ENCODE measurements at places on chromosomes 4 and X.
A peak's percentile ranks its signal among the peaks of the same experiment; 100 is the strongest.

DNA sequence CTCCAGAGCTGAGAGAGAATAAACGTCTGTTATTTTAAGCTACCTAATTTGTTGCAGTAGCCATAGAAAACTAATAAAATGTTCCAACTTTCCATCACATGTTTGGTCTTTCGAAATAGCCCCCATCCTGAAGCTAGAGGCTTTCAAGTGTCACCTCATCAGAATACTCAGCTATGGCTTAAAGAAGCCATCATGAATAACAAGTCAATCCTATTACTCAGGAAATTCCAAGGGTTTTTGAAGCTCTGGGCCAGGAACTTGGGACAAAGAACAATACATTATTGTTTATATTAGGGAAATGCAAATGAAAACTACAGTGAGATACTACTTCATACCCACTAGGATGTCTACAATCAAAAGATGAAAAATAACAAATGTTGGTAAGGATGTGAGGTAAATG is 42.2 kb downstream of the TBCK start:
- DNase-seq, result peak; percentile 54

GRCh38 chr4:186146458-186146857 is 42.0 kb downstream of the FAM149A start:
- no peak for DNase-seq

DNA sequence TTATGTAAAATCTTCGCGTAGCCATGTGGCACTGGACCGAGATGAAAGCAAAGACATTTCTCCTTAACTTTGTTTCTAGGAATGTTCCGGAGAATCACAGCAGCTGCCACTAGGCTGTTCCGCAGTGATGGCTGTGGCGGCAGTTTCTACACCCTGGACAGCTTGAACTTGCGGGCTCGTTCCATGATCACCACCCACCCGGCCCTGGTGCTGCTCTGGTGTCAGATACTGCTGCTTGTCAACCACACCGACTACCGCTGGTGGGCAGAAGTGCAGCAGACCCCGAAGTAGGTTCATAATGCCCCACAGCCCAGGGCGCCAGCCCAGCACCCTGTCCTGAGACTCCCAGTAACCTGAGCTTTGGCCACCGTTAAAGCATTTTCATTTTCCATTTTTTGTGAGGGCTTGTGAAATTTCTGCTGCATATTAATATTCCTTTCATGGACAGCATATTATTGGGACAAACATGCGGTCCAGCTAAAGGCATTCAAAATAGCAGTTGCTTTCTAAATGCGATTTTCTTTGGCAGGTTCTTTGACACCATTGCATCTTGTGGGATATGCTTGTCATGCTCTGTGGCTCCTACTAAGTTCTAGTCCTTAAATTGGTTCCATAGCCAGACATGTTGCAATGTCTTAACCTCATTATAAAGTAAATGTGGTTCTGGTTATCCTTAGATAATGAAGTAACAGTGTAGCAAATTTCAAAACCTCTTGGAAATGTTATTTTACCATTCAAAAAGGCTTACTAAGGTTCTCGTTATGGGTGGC is 49.1 kb upstream of the MSANTD1 start:
- no peak for DNase-seq

DNA sequence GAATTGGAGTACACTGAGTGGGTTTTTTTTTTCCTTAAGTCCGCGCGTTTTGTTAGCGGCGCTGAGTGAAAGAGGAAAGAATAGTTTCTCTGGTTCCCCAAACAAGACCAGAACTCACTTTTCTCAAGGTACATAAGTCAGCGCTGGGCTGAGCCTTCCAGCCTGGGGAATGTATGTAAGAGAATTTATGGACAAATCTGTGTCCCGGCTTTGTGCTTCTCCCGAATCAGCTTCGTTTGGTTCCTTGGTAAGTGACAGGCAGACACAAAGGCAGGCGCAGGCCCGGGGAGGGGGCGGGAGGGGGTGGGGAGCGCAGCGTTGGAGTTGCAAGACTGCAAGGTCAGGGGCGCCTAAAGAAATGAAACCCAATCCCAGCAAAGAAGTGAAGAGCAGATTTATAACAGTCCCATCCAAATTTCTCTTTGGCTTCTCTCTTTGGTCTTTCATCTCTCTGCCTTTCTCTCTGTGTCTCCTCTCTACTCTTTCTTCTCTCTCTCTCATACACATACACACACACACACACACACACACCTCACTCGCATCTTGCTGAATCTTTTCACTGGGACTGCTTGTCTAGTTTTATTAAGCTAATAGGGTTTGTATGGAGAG is 981 bp downstream of the TET2 start:
- DNase-seq, result peak; percentile 64

DNA sequence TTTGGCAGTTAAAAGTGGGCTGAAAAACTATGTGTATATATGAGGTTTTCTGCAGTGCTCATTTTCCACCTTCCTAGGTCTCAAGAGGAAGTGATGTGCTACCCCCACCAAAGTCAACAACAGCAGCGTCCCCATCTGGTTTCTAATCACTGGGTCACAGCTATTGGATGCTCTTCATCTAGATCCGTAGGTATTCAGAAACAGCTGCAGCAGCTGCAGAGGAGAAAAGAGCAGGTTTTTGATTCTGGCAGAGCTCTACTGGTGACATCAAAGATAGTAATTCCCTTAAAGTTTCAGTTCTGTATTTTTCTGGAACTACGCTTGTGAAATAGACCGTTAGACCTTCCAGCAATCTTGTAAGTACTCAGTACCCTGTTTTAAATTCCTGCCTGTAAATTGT is 5.8 kb upstream of the GUCY2F start:
- DNase-seq, result peak; percentile 10

DNA sequence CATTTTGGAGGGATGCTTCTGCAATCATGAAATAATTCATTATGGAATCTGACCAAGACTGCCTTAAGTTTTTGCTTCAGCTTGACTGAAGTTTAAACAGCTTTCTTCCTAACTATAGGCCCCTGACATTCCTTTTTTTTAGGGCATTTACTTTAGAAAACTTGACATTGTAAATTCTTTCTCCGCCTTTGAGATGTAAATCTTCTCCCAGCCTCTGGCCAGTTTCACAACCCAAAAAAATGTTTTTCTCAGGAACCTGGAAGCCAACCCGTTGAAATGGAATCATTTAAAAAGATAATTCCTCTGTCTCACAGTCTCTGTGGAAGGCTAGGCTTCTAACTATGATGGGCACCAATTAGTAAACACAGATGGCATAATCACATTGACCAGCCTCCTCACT is 710.4 kb upstream of the PABPC4L start:
- peak; percentile 40 for DNase-seq

- DNase-seq, result no peak
Observed at GRCh38 chr4:94507281-94507680, 55.5 kb downstream of the PDLIM5 start.

DNA sequence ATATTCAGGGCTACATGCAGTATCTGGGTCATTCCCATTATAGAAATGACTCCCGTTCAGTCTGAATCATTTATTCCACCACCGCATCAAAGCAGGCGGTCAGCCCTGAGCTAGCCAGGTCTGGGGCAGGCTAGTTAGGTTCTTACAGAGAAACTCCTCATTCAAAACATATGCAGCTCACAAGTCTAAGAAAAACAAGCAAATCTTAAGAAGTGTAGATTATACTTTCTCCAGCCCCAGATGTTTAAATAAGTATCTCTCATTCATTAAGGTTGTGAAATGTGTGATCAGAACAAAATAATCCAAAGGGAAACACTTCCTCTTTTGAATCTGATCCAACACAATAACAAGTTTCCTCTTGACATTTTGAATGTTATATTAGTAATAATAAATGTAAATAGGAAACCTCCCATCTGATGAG is 441.9 kb downstream of the INPP4B start:
- DNase-seq, result no peak

DNA sequence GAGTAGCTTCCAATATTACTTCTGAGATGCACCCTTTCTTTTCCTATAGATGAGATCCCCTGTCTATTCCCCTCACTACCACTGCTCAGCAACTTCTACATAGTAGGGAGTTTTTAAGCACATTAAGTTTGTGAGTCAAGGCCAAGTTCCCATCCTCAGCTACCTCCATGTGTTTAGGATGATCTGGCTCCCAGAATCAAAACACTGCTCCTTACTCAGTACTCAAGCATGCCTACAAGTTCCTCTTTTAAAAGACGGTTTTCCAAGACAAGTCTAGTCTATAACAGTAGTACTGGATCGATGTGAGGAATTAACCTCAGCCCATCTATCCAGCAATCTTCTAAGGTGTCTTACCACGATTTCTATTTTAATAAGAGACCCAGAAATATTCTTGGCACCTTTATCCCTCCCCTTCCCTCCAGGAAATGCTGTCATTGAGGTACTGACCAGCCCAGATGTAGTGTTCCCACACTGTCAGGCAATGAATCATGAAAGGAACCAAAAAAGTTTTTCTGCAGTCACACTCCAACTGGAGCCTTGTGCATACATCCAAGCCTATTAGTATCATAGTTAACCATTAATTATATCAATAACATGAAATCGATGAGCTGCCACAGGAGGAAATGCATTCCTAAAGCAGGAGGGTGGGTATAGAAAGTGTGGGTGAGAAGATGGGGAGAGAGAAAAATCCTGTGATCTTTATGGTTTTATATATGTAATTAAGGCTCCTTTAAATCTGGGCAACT is 29.6 kb downstream of the AREG start:
- no peak for DNase-seq

GRCh38 chr4:99934891-99935290 is 11.5 kb downstream of the DNAJB14 start:
- no peak for DNase-seq

DNA sequence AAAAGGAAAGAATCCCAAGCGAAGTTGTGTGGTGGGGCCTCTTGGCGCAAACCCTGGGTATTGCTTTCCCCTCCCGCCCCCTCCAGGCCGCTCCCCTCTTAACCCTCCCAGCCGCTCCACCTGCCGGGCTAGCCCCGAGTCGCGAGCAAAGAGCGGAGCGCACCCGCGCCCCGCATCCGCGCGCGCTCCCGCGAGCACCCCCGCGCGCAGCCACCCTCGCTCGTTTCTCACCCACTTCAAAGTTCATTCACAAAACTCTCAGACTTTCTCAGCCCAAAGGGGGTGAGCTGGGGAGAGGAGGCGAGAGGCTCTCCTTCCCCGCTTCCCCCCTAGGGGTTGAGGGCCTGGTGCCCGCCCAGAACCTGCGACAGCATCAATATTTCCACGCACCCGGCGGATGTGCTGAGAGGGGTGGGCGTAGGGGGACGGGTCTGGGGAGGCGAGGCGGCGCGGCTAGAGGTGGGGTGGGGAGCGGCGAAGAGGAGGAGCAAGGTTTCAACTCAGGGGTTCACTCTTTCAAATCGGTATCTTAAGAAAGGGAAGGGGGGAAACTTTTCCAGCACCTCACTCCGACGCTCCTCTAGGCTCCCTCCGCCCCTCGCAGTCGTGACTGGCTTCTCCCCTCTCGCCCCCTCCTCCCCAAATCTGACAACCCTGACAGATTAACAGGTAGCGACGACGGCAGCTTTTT is 1.8 kb downstream of the MAML3 start:
- peak; percentile 71 for DNase-seq

GRCh38 chrX:55758033-55758432 is 40.5 kb downstream of the RRAGB start:
- no peak for DNase-seq

DNA sequence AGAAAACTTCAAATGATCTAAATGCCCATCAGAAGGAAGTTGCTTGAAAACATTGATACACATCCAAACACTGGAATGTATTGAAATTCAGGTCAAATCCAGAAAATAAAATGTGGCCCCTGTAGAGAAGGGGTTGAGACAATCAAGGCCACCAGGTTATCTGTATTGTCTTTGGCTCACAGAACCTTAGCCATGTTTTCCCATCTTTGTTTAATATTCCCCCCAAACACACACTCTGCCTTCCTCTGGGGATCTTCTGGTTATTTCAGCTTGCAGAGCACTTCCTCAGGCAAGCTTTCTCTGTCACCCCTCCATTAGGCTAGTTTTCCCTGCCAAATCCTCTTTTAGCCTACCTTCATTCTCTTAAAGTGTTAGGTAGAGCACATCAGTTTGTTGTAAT is 30.5 kb downstream of the PAGE2 start:
- DNase-seq, result no peak

DNA sequence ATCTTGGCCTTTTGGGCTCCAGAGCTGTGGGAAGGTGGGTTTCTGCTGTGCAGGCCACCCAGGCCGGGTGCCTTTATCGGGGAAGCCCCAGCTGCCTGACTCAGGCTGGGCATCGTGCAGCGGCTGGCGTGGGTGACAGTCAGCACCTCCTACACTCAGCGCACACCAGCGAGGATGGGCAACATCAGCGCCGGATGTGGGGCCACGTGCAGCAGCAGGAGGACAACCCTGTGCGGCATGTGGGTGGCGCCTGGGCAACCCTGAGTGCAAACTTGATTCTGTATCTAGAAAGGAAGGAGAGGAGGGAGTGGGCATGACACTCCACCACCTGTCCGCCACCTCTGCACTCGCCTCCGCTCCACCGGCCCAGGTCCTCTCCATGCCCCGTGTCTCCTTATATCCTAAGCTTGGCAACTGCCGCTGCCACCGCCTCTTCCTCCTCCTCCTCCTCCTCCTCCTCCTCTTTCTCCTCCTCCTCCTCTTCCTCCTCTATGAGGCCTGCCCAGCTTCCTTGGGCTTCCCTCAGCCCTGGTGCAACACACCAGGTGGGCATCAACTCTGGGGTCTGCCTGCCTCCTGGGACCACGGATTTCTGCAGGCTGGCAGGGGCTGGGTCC is 107.4 kb upstream of the AFAP1 start:
- no peak for DNase-seq

DNA sequence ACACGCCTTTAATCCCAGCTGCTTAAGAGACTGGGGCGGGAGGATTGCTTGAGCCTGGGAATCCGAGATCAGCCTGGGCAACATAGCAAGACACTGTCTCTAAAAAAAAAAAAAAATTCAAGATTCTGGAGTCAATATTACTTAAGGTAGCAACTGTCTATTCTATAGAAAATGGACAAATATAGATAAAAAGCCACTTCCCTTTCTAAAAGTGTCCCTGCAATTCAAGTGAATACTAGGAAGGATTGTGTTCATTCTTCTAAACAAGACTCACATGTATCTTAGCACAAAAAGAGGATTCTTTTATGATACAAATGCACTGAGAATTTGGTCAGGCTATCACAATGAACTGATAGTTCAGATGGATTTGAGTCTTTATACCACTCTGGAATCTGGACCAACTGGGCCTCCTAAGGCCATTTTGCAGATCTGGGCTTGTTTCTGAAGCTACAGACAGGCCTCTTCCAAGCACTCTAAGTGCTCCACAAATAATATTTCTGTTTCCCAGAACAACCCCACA is 7.0 kb downstream of the PKD2 start:
- no peak for DNase-seq

GRCh38 chr4:184911310-184911709 is 85.5 kb upstream of the ACSL1 start:
- DNase-seq, result no peak

DNA sequence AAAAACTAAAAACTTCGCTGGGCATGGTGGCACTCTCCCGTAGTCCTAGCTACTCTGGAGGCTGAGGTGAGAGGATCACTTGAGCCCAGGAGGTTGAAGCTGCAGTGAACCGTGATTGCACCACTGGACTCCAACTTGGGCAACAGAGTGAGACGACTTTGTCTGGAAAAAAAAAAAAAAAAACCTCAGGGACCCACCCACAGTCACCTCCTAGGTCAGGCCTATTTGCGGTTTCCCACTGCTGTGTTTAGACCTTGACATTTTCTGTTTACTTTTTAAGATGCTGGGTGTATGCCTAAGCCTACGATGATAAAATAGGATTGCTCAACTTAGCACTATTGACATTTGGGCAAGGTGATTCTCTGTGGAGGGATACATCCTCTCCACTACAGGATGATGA is 197.4 kb upstream of the TBL1X start:
- no peak for DNase-seq

- no peak for DNase-seq
Observed at GRCh38 chr4:2472187-2472586, 3.3 kb downstream of the RNF4 start.

Measured in mesendoderm (in vitro differentiated cells).